ENCODE measurements at places on chromosomes 6 and 20.

DNA sequence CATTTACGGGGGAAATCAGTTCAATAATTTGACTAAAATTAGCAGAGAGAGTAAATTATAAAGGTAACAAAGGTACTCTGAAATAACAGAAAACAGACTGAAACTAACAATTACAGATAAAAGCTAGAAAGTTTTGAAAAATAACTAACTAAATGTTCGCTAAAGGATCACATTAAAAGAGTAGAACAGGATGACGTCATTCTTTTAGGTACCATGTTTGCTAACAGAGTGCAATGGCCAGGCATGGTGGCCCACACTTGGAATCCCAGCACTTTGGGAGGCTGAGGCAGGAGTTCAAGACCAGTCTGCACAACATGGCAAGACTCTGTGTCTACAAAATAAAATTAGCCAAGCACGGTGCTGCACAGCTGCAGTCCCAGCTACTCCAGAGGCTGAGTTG, 212.3 kb upstream of the CDYL start:
- DNase-seq = no peak

DNA sequence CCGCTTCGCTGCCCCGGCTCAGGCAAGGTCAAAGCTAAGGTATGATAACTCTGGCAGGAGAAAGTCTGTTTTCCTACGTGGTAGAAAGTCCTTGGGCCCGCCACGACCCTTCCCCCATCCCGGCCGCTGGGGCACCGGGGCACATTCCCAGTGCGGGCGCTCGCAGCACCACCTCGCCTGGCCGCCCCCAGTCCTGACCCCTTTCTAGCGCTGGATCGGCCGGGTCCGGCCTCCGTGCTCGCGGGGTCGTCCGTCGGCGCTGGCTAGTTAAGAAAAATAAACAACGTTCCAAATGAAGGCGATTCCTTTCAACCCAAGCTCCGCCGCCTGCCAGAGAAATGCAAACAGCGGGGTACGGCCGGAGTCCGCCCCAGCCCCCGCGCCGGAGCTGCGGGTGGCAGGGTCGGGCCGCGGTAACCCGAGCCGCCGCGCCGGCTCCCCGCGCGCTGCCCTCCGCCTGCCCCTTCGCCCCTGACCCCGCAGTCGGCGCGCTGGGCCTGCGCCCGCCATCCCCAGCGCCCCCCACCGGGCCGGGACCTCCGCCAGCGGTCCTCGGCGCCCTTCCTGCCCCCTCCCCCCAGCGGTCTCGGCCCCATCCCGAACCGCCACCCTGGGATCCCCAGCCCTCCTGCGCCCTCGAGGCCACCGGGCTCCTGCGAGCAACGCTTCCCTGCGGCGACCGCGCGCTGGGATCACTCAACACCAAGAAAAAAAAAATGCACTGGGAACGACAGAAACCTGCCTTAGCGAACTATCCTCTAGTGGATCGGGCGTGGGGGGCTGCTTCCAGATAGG, 37.6 kb downstream of the NCR2 start:
- DNase-seq = no peak

DNA sequence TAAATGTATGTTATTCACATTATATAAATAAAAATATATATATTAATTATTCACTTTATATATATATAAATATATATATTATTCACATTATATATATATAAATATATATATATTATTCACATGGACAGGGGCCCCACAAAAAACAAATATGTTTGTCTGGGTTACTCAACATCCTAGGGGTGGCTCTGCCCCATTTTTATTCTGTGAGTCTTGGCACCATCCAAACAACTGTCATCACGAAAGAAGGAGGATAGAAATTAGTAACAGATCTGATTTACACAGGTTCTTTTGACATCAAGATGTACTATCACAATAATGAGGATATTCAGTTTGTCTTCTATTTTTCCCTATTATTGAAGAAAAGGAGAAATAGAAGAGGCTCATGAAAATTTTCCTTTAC, 187.3 kb downstream of the GPX5 start:
- no peak for DNase-seq

GRCh38 chr20:61497029-61497627, 245.1 kb downstream of the CDH4 start:
- no peak for DNase-seq

- no peak for DNase-seq
These were observed 77.4 kb upstream of the MTHFD1L start for GRCh38 chr6:150788089-150788488.

- DNase-seq = no peak
These were observed 34.8 kb upstream of the MYB start for GRCh38 chr6:135146162-135146934.

- no peak for DNase-seq
These were observed 79.8 kb downstream of the VEGFA start for GRCh38 chr6:43849844-43850243.

DNA sequence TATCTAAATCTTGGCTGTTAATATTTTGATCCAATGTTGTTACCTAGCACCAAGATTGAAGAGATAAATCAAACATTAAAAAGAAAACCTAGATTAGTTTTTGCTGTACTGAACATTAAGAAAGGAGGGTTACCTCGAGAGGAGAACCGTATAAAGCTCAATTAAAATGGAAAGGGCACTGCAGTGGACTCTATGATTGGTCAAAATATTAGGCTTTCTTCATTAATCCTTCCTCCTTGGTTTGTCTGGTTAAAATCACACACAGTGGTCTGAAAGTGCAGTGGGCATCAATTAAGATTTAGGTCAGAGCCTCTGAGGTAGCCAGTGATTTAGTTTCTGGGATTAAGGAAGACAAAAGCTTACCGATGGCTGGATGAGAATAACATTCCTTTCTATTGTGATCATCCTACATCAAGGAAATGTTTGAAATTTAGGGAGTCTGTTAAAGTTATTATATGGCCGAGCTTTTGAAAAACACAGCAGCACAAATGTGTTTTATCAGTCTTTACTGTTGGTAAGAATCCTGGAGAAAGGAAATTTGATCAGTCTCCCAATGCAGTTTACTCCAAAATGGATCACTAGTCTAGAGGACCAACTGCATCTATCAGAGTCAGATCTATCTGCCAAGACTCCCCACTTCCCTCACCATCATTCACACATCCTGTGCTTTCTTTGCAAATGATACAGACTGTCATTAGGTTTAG, 134.6 kb upstream of the NEDD9 start:
- no peak for DNase-seq

DNA sequence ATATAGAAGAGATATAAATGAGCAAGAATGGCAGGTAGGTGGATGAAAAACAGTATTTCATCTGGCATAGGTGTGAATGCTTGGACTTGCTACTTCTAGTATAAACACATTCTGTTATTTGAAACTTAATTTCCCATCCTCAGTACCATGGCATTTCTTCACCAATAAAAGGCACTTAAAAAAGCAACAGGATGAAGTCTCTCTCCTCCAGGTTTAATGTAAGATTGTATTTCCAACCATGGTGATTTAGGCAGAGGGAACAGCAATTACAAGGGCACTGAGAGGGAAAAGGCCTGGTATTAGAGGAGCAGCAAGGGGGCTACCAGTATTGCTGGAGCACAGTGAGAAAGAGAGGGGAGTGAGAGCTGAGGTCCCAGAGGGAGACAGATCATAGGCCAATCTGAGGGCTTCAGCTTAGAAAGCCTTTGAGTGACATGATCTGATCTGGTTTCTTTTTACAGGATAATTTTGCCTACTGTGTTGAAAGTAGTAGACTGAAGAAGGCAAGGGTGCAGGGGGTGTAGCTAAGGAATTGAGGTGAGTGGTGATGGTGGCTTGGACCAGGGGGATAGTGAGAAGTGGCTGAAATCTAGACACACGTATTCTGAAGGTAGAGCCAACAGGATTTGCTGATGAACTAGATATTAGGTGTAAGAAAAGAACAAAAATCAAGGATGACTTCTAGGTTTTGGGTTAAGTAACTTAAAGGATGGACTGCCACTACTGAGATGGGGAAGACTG, 67.8 kb upstream of the SMIM29 start:
- DNase-seq = no peak

DNA sequence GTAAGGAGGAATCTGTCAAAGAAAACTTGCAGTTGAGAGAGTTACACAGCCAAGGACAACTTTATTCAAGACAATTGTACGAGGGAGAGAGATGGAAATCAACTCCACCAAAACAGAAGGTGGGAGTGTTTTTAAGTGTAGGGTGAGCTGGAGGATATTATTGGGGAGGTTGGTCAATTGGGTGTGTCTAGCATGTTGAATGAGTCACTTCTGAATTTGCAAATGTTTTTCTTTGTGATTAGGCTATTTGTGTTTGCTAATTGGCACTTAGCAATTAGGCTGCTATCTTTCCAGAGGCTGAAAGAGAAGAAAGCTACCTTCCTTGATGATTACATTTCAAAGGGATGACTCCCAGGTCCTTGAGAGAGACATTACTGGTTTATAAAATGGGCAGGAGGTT, 441.1 kb downstream of the MEI4 start:
- no peak for DNase-seq

GRCh38 chr20:15760001-15760621, 813.1 kb downstream of the KIF16B start:
- no peak for DNase-seq
